ENCODE measurements at places on chromosomes 4 and X.

- no peak for DNase-seq
Observed at GRCh38 chr4:88629826-88630225, 37.5 kb downstream of the HERC3 start.

- peak; percentile 36 for DNase-seq
Observed at GRCh38 chr4:140150886-140151698, 2.9 kb downstream of the MAML3 start.

DNA sequence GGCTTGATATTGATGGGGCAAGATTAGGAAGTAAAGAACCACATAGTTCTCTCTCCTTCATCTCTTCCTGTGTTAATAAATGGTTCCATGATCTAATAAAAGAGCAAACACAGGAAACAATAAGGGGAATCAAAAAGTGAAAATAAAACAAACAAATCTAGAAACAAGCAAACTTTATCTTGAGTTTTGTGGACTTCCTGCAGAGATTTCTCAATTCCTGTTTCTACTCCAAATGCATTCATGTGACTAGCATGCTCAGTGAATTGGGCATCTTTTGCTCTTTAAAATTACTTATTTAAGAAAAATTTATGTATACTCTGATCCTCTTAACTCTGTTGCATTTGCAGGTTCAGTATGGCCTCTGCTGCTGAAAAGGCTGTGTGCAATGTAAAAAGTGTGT, 682.0 kb downstream of the KCTD8 start:
- DNase-seq = no peak

DNA sequence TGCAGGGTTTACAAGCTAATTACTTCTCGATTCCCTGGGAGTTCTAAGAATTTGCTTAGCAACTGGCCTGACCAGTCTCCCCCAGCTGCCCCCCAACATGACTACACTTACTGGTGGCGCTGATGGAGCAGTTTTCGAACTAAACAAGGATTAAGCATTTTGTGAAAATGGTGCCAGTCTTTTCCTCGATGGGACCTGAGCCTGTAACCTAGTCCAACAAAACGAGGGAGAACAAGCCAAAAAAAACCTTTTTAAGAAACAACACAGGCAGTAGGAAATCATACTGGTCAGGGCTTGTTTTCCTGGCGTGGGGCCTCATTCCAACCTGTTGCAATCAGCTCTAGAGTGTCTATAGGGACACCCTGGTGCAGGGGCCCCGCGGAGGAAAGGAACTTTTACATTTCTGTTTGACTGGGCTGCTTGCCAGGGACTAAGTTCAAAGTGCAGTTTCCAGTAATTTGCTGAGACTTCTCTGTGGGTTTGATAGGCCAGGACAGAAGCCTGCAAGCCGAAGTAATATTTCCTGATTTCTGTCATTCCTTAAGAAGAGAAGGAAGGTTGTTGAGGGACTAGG, 158.7 kb downstream of the SPRY1 start:
- no peak for DNase-seq

GRCh38 chr4:87391576-87392054, 627 bp upstream of the HSD17B11 start:
- DNase-seq = no peak

DNA sequence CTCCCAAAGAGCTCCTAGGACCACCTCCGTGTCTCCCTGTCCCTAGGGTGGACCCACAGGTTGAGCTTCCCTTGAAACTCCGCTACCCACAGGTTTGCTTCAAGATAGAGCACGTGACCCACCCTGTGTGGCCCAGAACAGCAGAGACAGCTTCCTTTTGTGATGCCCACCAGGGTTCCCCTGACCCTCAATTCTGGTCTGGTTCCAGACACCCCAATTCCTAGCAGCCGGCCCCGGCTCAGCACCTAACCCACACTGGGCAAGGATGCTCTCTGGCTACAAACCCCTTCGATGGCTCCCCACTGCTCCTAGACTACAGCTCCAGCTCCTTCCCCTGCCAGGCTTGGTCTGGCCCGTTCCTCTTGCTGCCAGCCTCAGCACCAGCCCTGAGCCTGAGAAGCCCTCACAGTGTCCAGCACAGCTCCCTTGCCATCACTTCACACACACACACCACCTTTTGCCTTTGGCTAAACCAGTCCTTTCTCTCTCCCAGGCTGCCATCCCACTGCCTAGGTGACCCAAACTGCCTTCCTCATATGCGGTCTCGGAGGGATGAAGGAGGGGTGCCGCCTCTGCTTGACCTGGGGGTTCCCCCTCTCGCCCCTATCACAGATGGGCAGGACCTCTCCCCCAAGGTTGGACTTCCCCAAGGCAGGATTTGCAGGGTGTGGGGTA, 6.2 kb downstream of the PNCK start:
- no peak for DNase-seq

GRCh38 chr4:184110452-184111224, 107.0 kb downstream of the ENPP6 start:
- no peak for DNase-seq

DNA sequence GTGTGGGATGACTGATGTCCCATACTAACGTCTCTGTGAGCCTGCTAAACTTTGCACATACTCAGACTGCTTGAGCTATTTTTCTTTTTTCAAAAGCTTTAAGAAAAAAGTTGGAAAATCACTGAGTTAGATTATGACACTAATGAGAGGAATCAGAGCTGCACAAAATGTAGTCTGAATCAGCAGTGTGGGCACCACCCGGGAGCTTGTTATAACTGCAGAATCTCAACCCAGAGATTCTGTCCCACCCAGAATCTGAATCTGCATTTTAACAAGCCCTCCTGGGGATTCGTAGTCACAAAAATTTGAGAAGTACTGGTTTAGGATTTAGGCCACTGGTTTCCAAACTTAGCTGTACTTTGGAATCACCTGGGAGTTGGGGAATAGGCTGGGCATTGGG, 102.1 kb upstream of the MID1IP1 start:
- no peak for DNase-seq

DNA sequence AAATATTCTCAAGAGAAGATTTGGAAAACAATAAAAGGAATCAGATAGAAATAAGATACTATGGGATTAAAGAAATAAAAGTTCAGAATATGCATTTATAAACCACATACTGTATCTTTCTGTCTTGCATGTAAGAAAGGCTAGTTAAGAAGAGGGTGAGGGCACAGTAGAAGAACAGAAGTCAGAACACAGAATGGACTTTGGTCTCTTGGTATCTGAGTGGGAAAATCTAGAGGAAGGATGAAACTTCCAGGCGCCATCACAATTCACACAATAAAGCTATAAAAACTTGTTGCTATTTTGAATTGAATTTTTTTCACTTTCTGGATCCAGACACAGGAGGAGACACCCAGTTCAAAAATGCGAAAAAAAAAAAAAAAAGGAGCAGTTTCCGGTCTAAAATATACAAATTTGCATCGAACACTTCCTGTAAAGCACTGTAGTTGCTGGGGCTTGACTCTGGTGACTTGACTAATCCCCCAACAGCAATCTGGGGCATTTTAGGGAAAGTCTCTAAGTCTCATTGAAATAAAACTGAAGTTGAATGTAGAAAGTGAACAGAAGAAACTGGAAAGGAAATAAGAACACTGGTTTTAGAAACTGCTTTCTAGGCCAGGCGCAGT, 8.1 kb upstream of the NAAA start:
- no peak for DNase-seq

DNA sequence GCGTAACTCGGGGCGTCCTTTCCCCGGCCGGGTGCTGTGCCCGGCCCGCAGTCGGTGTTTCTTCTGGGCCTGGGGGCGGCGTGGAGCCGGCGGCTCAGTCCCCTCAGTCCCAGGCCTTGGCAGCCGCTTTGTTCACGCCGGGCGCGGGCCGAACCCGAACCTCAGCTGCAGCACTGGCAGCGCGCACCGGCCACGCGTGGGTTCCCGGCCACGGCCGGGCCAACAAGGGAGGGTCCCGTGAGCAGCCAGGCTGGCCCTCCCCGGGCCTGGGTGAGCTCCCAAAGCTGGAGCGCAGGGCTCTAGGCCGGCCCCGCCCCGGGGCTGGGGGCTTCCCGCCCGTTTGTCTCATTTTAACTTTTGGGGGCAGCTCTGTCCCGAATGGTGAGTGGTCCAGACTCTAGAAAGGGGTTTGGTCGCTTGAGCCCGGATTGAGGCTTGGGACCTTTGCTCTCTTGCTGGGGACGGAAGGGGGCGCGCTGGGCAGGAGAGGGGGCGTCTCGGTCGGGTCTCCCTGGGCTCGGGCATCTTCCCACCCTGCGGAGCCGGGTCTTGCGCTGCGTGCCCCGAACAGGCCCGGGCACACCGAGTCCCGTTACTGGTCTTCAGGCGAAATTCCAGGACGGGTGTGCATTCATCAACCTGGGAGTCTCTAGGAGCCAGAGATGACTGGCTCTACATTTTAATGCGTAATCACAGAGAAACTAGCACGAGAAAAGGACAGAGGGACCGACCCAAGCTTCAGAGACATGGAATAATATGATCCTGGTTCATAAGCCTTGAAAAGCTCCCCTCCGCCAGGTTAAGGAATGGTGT, 177.1 kb downstream of the CBR4 start:
- no peak for DNase-seq

GRCh38 chr4:21692241-21692640, 256.3 kb downstream of the KCNIP4 start:
- DNase-seq = no peak

GRCh38 chr4:69773484-69773883, 13.1 kb upstream of the SULT1B1 start:
- no peak for DNase-seq

DNA sequence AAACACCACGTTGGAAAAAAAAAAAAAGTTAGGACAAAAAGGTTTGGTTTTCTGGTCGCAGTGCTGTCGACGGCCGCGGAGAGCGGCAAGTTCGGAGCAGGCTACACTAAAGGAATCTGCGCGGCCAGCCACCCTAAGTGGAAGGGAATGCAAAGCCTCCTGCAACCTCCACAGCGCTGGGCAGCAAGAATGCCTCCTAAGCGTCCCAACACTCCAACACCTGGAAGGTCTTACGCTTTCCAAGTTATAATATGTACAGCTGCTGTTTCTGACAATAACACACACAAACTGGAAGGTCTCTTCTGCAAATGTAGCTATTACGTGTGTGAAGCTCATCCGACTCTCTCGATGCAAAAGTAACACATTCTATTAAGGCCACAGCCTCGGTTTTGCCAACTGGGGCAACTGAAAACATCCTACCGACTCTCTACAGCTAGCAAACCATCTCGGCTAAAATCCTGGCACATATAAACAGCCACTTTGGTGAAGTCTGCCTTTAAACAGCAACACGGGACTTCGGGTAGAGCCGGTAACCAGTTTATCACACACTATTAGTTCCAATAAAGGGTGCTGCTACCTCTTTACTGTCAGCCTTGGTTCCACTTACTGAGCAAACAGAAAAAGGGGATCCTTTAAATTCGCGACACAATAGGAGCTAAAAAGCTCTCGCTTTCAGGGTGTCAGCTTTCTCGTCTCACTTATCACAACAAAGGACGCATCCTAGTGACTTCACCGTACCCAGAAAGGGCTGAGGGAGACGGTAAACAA, 895 bp downstream of the SMIM14 start:
- peak; percentile 1 for DNase-seq

GRCh38 chrX:16966752-16967448, 20.4 kb downstream of the REPS2 start:
- no peak for DNase-seq

GRCh38 chr4:6746721-6747293, 30.8 kb downstream of the BLOC1S4 start:
- DNase-seq = no peak

DNA sequence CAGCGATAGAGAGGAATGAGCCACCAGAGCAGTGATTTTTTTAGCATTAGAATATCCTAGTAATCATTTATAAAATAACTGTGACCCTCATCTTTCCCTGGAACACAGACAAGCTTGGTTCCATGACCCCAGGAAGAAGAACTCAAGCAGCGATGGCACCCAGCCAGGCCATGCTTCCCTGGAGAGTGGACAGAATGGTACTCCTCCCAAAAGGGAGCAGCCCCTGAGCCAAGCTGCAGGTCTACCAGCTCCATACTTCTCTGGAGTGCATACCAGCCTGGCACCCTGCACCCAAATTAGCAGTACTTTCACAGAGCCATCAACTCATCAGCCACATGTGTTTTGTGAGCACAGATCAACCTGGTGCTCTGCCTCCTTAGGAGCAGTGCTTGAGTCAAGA, 310.9 kb upstream of the PCDH10 start:
- no peak for DNase-seq

GRCh38 chr4:156962528-156962974, 9.0 kb downstream of the PDGFC start:
- no peak for DNase-seq

DNA sequence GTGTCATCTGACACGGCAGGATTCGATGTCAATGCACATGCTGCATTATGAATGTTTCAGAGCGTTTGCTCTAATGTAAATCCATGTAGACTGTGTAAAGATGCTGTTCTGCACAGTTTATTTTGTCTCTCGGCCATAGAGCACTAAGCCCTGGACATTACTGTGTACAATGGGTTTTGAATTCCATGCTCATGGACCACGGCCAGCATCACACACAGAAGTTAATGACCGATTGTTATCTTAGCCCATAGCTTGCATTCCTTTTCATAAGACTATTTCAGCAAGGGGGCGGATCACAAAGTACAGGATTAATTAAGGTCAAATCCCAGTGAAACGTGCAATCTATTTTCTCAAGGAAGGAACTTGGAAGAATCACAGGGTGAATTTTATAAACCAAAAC, 286.1 kb upstream of the TENM3 start:
- DNase-seq = no peak

DNA sequence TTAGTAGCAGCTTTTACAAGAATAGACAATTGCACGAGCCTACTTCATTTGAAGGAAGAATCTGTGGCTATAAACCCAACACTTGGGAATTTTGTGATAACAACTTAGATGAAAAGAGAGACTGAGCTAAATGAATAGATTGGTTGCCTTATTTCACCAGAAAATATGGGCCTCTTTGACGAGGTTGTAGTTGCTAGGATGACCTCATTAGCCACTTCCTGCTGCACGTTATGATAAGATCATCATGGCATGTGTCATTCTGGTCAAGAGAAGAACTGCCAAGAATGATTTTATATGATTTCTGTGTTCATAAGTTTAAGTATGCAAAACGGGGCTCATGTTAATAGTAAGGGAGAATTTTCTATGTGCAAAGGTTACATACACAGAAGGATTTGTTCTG, 321.9 kb upstream of the GIMD1 start:
- DNase-seq = no peak

DNA sequence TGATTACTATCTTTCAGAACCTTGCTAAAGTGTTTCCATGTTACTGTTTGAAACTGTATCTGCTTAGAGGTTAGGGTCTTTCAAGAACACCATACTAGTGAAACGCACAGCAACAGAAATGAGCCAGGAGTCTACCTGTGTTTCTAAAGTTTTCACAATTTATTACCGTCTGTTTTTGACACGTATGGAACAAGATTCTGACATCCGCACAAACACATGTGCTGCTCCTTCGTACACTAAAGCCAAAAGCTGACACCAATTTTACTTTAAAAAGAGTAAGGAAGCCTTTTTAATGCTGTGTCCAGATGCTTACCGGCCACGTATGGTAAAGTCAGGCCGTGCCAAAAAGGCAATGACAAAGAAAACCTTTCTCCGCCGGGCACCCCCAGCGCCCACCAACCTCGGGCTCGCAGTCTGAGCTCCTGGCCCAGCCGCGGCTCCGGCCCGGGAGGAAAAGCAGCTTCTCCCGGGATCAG, 532 bp downstream of the RPS4X start:
- no peak for DNase-seq

- DNase-seq = no peak
Observed at GRCh38 chr4:19026281-19026680, 1004.7 kb upstream of the LCORL start.

- peak; percentile 42 for DNase-seq
Observed at GRCh38 chr4:140151699-140152012, 2.3 kb downstream of the MAML3 start.

- DNase-seq = no peak
Observed at GRCh38 chr4:39883646-39884045, 94.1 kb downstream of the PDS5A start.
